ENCODE measurements at places on chromosomes 6 and 20.

DNA sequence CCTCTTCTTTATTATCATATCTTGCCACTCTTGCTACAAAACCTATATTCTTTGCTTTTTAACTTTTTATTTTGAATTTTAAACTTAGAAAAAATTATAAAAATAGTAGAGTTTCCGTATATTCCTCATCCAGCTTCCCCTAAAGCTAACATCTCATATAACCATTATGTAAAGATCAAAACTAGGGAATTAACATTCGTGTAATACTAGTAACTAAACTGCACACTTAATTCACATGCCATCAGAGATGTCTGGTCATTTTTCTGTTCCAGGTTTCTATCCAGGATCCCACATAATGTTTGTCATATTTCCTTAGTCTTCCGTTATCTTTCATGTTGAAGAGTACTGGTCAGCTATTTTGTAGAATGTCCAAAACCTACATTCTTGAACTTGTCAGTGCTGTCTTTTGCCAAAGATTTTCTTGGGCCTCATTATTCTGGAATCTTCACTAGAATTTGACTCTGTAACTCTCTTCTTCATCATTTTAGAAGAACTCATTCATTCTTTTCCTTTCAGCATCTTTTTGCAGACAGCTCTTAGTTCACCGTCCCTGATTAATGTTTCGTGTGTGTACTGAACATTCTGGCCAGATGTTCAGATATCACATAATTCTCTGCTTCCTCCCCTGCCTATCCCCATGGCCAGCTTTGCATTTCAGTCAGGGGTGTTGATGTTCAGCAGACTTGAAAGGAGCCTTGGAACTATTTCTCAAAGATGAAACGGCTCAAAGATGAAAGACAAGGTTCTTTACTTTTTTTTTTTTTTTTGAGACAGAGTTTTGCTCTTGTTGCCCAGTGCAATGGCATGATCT, 9.4 kb downstream of the CTNNBL1 start:
- DNase-seq, result no peak

DNA sequence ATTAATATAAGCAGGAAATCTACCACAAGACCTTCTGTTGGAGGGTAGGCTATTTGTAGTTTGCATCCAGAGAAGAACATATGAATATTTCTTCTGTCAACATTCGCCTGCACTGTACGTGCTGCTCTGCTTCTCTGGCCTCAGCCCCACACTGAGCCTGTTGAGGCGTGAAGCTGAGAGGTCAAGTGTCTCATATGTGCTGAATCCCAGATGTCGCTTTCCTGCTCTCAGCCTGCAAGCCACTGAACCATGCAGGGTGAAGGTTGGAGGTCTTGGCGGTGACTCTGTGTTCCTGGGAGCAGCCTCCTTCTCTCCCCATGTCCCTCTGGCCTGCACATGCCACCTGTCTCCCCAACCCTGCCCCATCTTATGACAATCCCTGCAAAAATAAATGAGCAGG, 83.6 kb downstream of the TMEM170B start:
- no peak for DNase-seq

GRCh38 chr6:114432400-114432799, 89.6 kb upstream of the HS3ST5 start:
- no peak for DNase-seq

DNA sequence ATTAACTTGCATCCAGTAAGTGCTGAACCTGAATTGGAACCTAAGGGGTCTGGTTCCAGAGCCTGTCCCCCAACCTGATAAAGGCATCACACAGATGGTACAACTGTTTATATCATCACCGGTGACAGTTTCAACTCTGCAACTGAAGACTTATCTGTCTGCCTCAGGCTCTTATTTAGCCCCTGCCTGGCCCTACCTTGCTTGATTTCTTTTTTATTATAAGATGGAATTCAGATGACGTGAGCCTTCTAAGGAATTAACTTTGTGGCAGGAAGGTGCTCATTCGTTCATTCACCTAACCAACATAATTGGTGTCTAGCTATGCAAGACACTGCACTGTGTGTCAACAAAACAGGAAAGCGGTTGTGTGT, 175.0 kb downstream of the BCAS1 start:
- no peak for DNase-seq

- DNase-seq, result no peak
Observed at GRCh38 chr20:62548471-62548870, 72.7 kb upstream of the GATA5 start.
